ENCODE measurements at places on chromosomes 5 and 9.

GRCh38 chr5:109982966-109983534, 293.3 kb downstream of the MAN2A1 start:
- H3K27me3 ChIP-seq = peaks cover 2% of the 10 kb centered on the region
- H3K4me3 ChIP-seq = no peak overlapping the region
- H3K4me1 ChIP-seq = peaks cover 5% of the 10 kb centered on the region
- no peak overlapping the region for H3K27ac ChIP-seq
- H3K36me3 ChIP-seq = no peaks in the 10 kb centered on the region

GRCh38 chr5:73943397-73943796, 317.4 kb downstream of the ARHGEF28 start:
- H3K27me3 ChIP-seq = peaks cover 21% of the 10 kb centered on the region
- no peak overlapping the region for H3K27ac ChIP-seq
- no peak overlapping the region for H3K4me3 ChIP-seq

DNA sequence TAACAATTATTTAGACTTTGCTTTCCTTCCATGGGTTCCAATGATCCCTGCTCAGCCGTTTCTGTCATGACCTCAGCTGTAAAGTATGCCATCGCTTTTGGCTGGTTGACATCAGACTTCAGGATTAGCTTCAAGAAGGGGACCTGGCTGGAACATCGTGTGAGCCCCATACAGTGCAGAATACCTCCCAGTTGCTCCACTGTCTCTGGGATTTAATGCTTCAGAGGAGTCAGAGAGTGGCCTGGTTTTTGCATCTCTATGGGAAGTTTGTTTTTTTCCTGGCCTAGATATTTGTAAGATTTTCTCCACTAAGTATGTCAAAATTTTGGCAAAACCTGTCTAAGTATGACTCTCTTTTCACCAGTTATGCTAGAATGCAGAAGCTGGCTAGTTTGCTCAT, 216.9 kb downstream of the GABBR2 start:
- no peaks in the 10 kb centered on the region for H3K36me3 ChIP-seq
- H3K4me3 ChIP-seq = no peak overlapping the region
- H3K27me3 ChIP-seq = peaks cover 9% of the 10 kb centered on the region

GRCh38 chr5:142863856-142864255, 93.7 kb downstream of the ARHGAP26 start:
- H3K27me3 ChIP-seq = no peaks in the 10 kb centered on the region
- no peak overlapping the region for H3K4me3 ChIP-seq
- no peak for DNase-seq
- H3K27ac ChIP-seq = no peak overlapping the region
- peaks cover 31% of the 10 kb centered on the region for H3K4me1 ChIP-seq

- H3K27ac ChIP-seq = no peak overlapping the region
- no peaks in the 10 kb centered on the region for H3K4me1 ChIP-seq
- H3K27me3 ChIP-seq = no peaks in the 10 kb centered on the region
Observed at GRCh38 chr5:114221807-114222206, 140.1 kb upstream of the KCNN2 start.

GRCh38 chr9:121842612-121842978, 191.2 kb downstream of the DAB2IP start:
- peaks cover 3% of the 10 kb centered on the region for H3K27me3 ChIP-seq
- H3K4me1 ChIP-seq = peaks cover 20% of the 10 kb centered on the region
- no peak overlapping the region for H3K27ac ChIP-seq
- no peak for DNase-seq
- no peak overlapping the region for H3K4me3 ChIP-seq

GRCh38 chr5:76177978-76178377, 94.8 kb downstream of the SV2C start:
- H3K4me3 ChIP-seq = no peak overlapping the region
- H3K36me3 ChIP-seq = no peaks in the 10 kb centered on the region
- H3K27ac ChIP-seq = no peak overlapping the region
- no peak for DNase-seq
- H3K4me1 ChIP-seq = peaks cover 29% of the 10 kb centered on the region

DNA sequence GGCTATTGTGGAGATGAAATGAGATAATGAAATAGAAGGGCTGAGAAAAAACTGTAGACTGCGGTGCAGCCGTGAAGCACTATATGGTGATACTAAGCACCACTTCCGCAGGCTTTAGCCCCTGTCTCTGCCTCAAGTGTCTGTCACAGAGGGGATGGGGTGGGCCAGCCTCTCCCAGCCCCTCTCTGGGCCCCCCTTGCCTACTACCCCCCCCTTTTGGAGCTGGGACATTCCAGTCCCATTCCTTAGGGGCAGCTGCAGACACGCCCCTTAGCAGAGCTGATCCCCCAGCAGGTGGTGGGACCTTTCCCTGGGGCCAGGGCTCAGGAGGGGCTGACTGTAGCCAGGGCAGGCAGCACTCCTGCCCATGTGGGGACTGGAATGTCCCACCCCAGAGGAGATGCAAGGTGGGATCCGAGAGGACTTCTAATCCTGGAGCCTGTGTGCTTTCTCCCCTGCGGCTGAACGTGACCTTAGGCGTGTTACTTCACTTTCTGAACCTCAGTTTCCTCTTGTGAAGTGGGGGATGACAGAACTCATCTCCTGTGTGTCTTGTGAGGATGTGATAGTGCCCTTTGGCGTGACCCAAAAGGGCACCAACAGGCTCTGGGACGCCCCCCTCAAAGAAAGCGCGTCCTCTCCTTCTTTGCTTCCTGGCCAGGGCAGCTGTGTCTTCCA, 1.9 kb downstream of the N4BP3 start:
- peak overlapping the region; percentile 93 for H3K4me3 ChIP-seq
- peak; percentile 40 for DNase-seq
- peak overlapping the region; percentile 87 for H3K27ac ChIP-seq

DNA sequence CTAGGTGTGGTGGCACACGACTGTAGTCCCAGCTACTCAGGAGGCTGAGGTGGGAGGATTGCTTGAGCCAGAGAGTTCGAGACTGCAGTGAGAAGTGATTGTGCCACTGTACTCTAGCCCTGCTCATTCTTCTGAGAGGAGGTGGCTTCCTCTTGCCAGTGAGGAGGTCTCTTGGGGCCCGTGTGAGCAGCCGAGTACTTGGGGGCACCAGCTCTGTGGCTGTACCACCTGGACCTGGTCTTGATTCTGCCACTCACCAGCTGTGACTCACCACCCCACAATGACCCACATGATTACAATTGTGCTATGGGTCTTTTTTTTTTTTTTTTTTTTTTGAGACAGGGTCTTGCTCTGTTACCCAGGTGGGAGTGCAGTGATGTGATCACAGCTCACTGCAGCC, 18.0 kb upstream of the CRB2 start:
- H3K4me3 ChIP-seq = no peak overlapping the region
- no peaks in the 10 kb centered on the region for H3K27me3 ChIP-seq
- peak overlapping the region; percentile 40 for H3K27ac ChIP-seq
- H3K4me1 ChIP-seq = peaks cover 70% of the 10 kb centered on the region
